ENCODE measurements at places on chromosomes 4 and X.

GRCh38 chrX:17655211-17656034 lies 81.9 kb upstream of the SCML1 start:
- no peak for DNase-seq

- no peak for DNase-seq
Observed at GRCh38 chr4:169313732-169314131, 43.0 kb upstream of the SH3RF1 start.

DNA sequence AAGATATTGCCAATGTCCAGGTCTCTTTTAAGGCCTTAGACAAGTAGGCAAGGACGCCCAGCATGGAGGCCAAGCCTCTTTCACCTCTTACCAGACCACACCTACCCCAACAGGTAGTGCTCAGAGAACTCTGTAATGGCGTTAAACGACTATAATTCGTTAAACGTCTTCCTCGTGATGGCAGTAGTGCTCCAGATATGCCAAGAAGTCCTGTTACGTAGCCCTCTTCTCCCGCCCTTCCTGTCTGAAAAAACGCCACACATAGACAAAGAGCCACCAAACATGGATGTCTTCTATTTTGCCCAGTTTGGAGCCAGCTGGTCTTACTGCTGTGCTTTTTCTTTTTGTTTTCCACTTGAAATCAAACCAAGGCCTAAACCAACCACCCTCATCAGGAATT lies 190.7 kb downstream of the OR13H1 start:
- DNase-seq = no peak

DNA sequence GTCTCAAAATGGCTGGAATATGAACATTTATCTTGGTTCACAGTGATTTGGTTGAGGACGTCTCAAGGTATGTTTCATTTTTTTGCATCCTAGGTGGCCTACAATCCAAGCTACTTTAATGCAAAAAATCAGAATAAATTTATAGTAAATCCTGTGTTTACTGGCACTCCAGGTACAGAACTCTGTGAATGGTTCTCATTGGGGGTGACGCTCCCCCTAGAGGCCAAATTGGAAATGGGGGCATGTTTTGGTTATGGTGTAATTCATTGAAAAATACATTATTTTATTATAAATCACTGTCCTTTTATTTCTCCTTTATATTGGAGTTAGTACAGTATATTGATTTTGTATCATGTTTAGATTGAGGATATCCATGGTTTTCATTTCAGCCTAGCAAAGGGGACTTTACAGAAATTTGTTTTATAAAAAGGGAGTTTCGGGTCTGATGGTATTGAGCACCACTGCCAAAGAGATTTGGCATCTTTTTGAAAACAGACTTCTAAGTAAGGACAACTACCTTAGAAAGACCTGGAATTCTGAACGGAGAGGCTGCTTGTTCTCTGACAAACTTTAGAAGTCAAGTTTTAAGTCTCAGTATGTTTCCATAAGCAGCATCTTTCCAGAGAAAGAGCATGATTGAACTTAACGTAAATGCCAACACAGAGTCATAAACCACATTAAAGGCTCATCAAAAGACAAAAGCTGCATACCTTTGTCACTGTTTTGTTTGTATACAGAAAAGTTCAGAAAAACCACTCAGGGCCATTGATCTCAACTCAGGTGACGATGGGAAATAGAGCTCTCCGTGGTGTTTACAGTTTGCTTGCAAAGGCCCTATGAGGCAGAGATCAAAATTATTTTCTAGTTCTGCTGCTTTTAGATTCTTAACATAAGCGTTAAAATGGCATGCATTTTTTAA lies 19.4 kb downstream of the MTM1 start:
- DNase-seq = no peak

GRCh38 chr4:658681-659667 lies 15.1 kb downstream of the ATP5ME start:
- no peak for DNase-seq

DNA sequence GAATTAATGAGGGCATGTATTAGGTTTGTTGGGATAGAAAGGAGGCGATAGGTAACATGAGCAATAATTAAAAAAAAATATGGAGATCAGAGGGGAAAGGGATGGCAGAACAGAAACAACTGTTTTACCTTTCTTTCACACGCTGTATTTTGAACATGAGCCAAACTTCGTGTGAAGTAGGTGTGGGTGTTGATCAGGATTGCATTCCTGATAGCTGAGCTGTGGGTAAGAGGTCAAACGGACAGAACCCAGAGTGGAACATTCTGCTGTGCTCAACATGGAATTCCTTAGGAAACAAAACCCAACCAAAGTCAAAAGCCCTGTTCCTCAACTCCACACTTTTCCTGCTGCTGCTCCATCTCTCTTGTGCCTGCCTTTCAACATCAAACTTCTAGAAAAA lies 162.5 kb upstream of the CASK start:
- no peak for DNase-seq

DNA sequence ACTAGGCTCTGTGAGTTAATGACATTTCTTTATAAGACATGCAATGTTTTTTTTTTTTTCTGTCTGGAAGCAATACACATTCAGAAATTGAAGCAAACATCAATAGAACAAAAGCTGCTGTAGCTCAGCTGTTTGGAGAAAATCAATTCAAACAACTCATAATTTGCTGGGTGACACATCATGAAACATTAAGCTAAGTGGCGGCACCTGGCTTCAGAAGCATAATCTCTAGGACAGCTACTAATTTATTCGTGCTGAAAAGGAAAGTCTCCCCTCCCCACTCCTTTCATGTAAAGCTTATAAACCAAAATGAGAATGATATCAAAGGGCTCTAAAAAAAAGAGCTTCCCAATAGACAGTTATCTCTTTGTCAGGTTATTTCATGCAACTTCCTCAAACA lies 73.9 kb downstream of the LUZP4 start:
- DNase-seq = no peak

DNA sequence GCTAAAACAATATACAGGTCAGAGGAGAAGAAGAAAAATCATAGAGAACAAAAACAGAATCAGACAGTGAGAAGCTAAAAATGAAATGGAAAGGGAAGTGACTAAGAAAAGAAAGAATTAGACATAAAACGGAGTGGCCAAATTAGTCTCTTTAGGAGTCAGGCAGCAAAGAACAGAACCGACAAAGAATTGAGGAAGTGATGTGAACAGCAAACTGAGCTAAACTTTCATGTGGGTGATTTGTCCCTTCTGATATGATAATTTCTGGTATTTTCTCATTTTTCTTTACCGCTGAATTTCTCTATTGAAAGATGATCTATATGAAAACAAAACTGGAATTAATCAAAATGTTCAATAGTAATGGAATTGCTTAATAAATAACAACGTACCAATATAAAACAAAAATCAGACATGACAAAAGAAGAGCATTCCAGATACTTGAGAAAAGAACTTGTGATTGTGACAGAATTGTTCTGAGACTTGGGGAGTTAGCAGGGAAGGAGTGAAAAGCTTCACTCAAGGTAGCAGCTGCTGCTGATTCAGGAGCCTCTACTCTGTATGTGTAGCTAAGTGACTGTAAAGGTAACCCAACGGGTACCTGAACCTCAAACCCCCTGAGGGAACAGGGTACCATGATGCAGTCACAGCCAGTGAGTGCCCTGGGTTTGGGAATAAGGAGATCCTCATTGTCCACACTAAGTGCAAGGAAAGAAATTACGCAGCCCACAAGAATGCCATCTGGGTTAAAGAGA lies 8.8 kb downstream of the TAPT1 start:
- no peak for DNase-seq

DNA sequence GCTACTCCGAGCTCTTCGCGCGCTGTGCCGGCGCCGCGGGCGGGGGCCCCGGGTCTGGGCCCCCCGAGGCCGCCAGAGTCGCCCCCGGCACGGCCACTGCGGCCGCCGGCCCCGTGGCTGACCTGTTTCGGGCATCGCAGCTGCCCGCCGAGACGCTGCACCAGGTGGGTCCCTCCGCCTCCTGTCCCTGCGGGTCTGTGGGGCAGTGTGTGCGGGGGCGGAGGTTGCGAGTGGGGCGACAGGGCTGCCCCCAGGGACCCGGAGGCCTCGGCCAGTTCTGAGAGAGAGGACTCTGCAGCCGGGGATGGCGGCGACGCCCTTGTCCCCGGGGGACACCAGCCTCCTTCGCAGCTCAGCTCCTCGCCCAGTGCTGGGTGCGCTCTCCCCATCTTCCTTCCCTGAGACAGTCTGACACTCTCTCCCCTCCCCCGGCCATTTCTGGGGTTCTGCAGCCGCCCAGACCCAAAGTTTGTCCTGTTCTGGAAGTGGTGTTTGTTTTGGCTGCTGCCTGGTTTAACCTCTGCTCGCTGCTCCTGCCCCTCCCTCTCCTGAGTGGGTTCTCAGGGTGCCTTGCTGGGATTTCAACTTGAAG lies 609 bp downstream of the REPS2 start:
- DNase-seq = no peak

GRCh38 chr4:123986268-123986798 lies 589.7 kb downstream of the SPRY1 start:
- no peak for DNase-seq

DNA sequence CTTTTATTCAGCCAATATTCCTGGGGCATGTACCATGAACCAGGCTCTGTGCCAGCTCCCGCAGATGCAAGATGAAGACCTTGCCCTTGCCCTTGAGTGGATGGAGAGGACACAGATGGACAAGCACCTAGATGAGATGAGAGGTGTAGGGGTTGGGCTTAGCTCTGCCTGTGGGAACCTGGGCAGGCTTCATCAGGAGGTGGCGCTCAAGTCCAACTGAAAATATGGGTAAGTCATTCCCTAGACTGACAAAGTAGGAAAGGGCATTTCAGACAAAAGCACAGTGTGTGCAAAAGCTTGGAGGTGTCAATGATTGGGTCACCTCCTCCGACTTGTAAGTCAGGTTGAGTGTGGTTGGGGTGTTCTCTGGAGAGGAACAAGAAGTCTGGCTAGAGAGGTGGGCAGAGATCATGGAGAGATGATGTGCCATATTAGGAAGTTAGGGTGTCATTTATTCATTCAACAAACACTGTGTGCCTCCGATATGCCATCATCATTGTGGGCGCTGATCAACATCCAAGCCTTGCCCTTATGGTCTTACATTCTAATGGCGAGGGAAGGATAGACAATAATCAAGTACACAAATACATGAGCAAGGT lies 64.6 kb downstream of the ANAPC4 start:
- peak; percentile 1 for DNase-seq

- DNase-seq = no peak
Observed at GRCh38 chrX:65726715-65727114, 59.3 kb downstream of the MSN start.

DNA sequence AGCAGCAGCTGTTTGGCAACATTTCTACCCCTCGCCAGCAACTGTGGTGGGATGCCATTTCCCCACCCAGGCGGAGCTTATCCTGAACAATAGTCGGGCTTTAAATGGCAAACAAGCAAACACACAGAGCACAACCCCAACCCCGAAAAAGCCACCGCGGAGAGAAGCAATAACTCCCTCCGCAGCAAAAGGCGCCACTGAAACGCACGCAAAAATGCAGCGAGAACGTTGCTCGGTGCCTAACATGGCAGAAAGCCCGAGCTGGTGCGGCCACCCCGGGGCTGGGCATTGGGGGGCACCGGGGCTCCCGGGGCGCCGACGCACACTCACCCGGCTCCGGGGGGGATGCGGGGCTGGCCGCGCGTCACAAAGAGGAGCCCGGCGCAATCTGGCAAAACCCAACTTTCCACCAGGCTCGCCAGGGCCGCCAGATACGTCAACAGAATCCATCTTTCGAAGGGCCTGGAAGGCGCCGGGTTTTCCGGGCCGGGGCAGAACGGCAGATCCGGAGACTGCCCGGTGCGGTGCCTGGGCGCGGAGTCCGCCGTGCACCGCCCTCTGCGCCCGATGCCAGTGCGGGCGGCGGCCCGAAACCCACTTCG lies 818 bp downstream of the RAI2 start:
- no peak for DNase-seq

DNA sequence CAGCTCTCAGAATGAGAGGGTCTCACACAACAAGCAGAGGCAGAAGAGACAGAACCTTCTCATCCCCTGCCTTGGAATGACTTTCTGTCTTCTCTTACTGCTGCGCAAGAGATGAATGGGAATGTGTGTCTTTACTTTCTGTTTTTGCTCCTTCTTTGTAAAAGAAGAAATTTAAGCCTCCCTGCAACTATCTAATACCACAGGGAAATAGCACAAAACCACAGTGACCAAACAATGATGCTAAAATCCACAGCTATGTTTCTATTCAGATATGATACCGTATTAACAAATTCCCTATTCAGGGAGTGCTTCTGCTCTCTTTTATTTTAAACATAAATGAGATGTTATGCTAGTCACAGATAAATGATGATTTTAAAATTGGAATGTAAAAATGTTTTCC lies 173.8 kb upstream of the RAI2 start:
- no peak for DNase-seq

GRCh38 chr4:91243132-91243531 lies 1060.6 kb upstream of the GRID2 start:
- peak; percentile 94 for DNase-seq

DNA sequence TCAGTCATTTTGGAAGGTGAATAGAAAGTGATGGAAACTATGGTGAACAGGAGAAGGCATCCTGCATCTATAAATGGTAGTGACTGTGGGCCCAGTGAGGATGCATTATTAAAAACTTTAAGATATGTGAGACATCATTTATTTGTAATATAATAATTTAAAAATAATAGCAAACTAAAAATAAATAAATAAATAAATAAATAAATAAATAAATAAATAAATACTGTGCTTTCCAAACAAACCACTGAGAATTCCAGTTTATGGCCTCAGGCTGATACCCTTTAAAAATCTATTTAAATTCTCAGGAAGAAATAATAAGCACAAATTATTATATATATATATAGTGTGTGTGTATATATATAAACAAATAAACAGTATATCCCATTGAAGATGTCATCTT lies 248.0 kb upstream of the DCAF8L1 start:
- DNase-seq = no peak

DNA sequence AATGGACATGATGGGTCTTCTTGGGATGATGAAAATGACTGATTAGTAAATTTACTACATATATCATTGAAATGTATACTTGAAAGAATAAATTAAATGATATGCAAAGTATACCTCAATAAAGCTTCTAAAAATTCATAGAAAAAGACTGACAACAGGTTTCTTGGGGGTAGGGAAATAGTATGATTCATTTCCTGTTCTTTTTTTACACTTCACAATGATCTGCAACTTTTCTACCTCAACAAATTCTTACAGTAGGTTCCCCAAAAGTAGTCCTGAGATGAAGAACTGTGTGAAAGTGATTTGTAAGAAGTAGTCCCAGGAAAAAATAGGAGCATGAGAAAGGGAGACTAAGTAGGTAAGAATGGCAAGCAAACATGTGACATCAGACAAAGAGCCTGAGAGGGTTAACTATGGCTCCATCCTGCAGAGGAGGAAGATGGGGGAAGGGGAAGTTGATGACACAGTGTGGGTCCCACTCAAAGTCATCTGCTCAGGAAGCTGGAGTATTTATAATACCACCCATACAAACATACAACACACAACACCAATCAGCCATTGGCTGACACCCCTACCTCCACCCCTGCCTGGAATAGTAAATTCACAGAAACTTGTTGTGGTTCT lies 73.9 kb downstream of the ARHGAP6 start:
- no peak for DNase-seq

All from NCI-H446 treated with DMSO at 0.1 percent for 48 hours (cell line).